Left lobe of liver (tissue), 2 donors: ENCODE measurements at places on chromosomes 6 and 20.

DNA sequence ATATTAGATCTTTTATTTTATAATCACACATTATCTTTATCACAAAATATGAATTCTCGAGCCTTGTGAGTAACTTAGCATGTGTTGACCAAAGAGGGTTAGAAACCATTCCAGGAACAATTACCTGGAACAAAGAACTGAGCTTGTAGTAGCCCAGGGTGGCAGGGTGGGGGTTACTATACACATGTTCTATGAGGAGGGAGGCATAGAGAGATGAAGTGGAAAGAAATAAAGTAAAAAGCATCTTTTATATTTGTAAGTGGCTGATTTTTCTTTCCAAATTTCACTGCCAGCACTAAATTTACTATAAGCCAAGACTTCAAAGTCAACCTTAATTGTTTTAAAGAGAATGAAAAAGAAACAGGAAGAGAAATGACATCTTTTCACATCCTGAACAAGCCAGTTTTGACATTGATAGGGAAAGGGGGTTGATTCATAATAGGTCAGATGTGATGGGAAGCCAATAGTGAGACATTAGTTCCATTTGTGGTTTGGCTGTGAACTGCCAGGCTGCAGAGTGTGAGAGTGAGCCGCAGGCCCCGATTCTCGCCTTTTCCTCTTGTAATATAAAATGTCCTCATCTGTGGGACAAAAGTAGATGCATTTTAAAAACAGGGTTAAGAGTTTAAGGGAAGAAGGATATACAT, 52.7 kb upstream of the MYB start:
- DNase-seq = no peak

GRCh38 chr6:4384656-4385055, 249.3 kb upstream of the ECI2 start:
- DNase-seq = no peak

DNA sequence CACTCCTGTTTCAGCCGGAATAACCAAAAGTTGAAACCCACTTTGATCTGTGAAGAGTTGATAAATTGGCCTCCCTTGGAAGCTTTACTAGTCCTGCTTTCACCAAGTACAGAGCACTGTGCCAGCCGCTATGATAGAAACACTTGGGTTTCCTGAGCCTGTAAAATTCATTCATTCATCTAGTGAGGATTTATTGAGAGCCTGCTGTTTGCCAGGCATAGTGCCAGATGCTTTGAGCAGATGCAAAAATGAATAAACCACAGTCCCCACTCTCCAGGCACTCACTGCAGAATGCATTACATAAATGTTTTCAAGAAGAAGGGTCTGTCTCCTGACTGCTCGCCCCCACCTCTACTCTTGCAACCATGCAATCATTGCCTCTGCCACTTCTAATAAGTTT, 25.3 kb upstream of the TMEM217 start:
- no peak for DNase-seq

- no peak for DNase-seq
Observed at GRCh38 chr20:41482647-41483552, 116.3 kb upstream of the EMILIN3 start.

GRCh38 chr20:50885068-50885467, 46.2 kb downstream of the ADNP start:
- DNase-seq = no peak

GRCh38 chr20:3247638-3248037, 8.6 kb upstream of the SLC4A11 start:
- DNase-seq = no peak

DNA sequence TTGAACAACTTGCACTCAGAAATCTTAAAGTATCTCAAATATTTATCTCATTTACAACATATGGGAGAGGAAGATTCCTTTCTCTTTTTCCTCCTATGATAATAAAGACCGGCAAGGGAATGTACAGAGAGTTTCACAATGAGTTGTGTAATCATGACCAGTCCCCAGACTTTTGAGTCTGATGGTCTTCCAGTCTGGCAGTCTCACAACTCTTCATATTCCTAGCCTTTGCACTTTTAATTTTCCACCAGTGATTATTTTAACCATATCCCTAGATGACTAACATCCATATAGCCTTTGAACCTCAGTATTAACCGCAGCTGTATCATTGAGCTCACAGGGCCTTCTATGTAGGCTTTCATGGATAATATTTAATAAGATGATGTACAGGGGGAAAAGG, 278.5 kb downstream of the KHDC1L start:
- no peak for DNase-seq

- DNase-seq = no peak
Observed at GRCh38 chr6:14711056-14711703, 534.7 kb upstream of the JARID2 start.

DNA sequence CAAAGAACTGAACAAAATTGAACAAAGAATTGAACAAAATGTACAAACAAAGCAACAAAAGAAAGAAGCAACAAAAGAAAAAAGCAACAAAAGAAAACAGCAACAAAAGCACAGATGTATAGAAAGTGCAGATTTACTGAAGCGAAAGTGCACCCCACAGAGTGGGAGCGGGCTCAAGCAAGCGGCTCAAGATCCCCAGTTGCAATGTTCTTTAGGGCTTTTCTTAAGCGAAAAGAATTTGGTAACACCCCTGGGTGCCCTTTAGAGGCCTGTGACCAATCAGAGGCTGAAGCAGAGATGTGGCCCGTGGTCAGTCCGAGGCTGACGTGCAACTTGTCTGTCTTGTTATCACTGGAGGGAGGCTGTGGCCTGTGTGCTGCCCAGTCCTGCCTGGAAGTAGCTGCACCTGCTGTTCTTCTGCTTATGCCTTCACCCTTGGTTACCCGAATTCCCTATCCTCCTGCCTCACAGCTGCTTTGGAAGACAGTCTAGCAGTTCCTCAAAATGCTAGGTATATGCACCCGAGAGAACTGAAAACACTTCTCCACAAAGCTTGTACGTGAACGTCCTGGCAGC, 13.2 kb upstream of the KIF25 start:
- no peak for DNase-seq

GRCh38 chr6:150987371-150987828, 121.9 kb downstream of the MTHFD1L start:
- DNase-seq = no peak

DNA sequence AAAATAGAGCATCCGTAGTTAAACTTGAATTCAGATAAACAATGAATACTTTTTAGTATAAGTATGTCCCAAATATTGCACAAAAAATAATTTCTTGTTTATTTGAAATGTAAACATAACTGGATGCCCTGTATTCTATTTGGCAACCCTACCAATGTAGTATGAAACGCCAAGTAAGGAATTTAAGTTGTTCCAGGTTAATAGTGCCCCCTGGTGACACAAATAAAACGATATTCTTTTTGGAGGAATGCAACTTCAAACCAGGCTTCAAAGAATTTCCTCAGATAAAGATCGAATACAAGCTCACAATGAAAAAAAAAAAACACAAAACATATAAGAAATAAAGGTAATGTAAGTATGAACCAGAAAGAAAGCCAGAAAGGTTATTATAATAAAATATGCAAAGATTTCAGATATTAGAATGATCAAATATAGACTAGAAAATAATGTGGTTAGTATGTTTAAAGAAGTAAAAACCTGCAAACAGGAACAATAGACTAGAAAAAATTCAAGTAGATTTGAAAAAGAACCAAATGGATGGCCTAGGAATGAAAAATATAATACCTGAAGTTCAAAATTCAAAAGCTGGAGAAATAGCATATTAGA, 18.4 kb upstream of the AKAP7 start:
- no peak for DNase-seq

DNA sequence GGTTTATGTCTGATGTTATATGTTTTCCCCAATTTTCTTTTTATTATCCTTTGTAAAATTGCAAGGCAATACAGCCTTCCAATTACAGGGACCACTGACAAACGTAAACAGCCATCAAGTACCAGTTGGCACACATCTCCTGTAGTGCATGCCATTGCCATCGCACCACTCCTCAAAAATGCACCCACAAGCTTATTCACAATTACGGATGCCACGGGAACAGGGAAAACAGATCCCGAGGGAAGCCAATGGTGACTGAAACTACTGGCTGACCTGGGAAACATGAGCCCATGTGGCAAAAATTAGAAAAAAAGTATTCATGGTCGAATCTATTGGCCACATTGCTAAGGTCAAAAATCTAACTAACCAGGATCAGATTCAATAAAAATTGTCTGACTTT, 395.2 kb downstream of the PAX1 start:
- DNase-seq = no peak

DNA sequence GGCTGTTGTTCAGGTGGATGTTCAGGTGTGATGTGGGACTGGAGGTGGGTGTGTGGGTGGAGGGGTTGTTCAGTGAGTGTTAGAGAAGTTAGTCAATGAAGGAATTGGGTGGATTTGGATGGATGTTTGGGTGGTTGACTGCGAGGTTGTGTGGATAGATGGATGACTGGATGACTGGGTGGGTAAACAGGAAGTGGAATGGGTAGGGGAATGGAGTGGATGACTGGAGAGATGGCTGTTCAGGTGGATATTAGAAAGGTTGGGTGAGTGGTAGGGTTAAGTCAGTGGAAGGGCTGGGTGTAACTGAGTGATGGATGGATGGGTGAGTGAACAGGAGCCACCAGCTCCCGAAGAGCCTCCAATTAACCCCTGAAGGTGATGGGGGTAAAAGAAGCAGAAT, 27.9 kb downstream of the JPH2 start:
- DNase-seq = no peak

DNA sequence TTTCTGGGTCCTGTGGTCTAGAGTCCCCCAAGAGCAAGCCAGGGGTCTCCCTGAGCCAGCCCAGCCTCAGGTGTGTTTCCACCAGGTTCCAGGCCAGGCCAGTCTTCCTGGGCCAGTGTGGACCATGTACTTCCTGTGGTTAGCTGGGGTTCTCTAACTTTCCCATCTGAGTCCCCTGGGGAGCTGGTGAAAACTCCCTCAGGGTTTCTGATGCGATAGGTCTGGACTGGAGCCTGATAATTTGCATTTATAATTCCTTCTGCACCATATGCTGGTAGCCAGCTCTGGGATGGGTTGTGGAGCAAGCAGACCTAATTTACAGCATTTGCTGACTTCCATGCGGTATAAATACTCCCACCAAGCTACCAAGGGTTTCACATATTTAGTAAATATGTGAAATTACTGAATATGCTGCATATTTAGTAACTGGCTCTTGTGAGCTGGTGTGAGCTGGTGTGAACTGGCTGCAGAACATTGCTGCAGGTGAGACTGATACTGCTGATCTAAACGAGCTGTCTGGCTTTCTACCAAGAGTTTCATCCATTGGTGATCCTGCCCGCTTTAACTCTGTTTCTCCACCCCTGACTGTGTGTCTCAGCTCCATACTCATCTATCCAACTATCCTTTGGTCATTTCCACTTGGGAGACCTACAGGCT, 62.6 kb downstream of the RIN2 start:
- no peak for DNase-seq

- no peak for DNase-seq
Observed at GRCh38 chr6:119791736-119792135, 442.2 kb upstream of the MAN1A1 start.

GRCh38 chr6:108728826-108729225, 119.4 kb upstream of the ARMC2 start:
- no peak for DNase-seq

DNA sequence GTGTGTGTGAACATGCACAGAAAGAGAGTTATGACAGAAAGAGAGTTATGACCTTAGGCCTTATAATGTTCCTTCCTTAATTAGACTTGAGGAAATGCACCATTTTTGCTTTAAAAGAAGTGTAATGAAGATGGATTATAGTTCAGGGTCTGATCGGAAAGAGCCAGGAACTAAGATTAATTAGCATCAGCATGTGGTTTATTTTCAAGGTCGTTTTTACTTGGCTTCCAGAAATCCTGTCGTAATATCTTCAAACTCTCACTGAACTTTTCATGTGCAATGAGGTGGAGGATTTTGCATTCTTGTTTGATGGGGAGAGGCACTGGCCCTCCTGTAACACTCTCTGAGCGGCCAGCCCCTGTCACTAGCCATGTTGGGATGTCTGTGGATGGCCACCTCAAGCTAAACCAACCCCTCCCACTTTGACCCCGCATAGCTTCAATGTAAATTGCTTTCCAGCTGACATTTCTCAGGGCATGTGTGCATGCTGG, 116.8 kb downstream of the CDC5L start:
- DNase-seq = no peak

- DNase-seq = no peak
Observed at GRCh38 chr6:90333928-90334327, 37.3 kb upstream of the BACH2 start.

GRCh38 chr6:119040636-119041035, 37.8 kb downstream of the FAM184A start:
- no peak for DNase-seq

GRCh38 chr6:28772480-28773381, 151.1 kb downstream of the TRIM27 start:
- DNase-seq = no peak

DNA sequence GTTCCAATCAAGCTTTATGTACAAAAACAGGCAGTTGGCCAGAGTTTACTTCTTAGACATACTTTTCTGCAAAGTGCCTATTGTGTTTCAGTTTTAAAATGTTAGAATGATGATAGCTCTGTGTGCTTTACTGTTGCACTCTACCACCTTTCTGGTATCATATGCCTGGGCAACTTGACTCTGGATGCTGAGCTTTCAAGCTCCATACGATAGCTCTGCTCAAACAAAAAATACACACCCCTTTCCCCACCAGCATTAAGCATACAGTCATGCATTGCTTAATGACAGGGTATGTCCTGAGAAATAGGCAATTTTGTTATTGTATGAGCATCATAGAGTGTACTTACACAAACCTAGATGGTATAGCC, 123.1 kb downstream of the RCAN2 start:
- DNase-seq = no peak

GRCh38 chr6:8219352-8219943, 117.1 kb upstream of the EEF1E1 start:
- DNase-seq = no peak

- no peak for DNase-seq
Observed at GRCh38 chr6:13328875-13329183, 492 bp upstream of the TBC1D7 start.

DNA sequence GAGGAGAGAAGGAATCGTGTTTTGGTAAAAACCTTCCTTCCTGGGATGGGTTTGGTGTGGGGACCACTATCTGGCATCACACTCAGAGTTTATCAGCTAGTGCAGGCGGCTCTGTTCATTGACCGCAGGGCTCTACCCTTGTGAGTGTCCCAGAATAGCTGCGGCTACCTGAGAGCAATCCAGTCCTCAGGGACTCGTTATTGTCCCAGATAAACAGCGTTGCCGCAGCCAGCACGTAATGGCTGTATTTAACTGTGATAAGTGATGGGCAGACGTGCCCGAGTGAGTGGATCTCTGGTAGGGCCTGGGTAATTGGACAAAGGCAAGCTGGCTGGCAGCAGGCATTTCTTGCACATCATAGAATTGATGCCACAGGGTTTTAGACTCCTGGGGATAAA, 163.3 kb downstream of the SOBP start:
- DNase-seq = no peak

DNA sequence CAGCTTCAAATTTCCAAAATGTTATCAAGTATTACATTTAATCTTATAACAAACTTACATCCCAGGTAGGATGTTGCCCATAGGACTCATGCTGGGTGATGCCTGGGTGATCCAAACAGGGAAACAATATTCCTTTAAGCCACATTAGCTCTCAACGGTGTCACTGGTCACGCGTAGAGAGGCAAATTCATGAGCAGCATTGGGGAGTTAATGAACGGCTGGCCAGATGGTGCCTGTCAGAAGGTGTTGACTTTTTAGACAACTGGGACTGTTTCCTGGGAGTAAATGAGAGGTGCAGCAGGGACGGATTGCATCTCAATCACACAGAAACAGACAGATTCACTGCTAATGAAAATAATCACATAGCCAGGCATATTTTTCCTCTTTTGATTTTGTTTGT, 83.3 kb upstream of the ID4 start:
- no peak for DNase-seq
